Ovary (tissue), 10 donors: ENCODE measurements at places on chromosomes 12 and 14. TPM values are rescaled to one million over a fixed set of nuclear protein-coding genes. Genes with fewer than 3 reads are reported as not detected.

DNA sequence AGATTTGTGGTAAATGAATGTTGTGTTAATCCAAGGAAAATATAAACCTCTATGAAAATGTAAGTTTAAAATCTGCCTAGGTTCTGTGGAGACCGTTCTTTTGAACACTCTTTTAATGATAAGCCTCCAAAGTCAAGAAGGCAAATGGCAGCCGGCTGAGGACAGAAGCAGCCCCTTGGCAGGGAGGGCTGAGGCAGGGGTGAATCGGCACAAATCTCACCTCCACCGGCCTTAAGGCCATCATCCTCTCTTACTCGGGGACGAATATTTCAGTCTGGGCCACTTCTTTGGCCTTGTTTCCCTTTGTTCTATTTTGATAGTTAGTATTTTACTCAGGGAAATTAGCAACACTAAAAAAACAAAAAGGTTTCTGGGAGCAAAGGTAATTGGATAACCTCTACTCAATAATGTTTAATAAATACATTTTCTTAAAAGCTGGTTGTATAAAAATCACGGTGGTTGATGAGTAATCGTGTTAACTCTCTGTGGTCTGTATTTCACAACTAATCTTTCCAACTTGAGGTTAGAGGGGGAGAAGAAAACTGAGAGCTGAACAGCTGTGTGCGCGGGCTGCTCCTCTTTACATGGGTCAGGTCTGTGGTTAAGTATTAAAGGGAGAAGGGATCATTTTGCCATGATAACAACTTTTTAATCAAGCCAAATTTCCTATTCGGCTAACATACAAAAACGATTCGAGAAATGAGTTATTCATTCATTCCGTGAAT, 18.6 kb downstream of the LGMN start:
- DNase-seq, result no peak

PLCZ1 gene
- not detected for total RNA-seq

DNA sequence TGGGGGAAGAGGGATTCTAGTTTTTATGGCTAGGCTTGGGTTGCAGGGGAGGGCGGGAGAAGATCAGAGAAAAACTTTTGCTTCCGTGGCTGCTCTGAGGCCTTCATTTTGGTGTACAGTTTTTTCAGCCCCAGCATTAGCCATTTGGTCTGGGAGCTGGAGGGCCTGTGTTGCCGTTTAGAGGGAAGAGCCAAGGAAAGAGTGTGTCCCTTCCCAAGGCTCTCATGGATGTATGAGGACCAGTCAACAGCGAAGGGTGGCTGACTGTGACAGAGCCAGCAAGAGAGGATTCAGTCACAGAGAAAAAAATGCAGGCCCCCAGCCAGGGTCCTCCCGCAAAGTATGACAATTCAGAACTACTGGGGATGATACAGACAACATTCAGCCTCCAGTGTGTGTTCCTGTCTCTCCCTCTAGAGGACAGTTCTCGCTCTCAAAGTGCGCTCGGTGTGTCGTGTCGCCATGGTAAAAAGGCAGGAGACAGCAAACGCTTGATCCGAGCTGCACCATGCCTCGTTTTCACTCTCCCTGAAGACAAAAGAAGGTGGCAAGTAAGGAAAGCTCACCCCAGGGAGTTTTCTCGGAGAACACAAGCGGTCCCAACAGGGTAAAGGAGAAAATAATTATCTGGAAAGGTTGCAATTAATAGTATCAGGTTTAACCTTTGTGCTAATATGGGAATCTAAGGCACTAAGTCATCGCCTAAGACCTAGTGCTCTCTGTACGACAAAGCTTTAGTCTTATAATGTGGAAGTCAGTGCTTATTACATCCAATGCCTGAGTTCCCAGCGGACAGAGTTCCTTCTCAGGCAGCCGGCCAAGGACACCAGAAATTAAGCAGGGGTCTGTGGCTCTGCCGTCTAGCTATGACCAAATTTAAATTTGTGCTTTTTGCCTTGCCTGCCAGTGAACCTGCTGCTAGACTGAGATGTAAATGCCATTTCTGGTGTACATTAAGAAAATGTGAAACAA, 157.3 kb upstream of the PLXNC1 start:
- DNase-seq, result no peak

DNA sequence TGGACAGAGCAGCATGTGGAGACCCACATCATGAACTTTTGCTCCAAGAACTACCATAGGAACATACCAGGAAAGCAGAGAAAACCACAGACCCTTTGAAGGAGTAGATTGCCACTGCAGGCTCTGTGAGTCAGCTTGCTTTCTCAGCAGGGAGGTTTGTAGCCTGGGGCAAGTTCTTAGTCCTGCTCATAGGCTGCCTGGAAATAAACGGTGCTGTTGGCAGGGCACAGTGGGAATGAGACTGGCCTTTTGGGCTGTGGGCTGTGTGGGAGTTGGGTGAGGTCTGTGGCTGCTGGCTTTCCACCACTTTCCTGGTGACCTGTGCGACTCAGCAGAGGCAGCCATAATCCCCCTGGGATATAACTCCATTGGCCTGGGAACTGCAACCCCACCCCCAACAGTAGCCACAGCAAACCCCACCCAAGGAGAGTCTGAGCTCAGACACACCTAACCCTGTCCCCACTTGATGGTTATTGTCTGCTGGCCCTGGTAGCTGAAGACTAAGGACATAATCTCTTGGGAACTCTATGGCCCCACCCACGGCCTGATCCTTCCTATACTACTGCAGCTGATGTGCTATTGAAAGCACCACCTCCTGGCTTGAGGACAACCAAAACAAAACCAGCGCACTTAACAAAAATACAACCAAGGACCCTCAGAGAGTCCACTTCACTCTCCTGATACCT, 192.1 kb upstream of the GARIN6 start:
- DNase-seq, result no peak

- no peak for DNase-seq
These were observed 10.1 kb downstream of the TAS2R43 start for GRCh38 chr12:11081987-11082386.

RHEBL1 gene
- 0.22 TPM for total RNA-seq

MVK gene
- total RNA-seq, result 17.3 TPM

DNA sequence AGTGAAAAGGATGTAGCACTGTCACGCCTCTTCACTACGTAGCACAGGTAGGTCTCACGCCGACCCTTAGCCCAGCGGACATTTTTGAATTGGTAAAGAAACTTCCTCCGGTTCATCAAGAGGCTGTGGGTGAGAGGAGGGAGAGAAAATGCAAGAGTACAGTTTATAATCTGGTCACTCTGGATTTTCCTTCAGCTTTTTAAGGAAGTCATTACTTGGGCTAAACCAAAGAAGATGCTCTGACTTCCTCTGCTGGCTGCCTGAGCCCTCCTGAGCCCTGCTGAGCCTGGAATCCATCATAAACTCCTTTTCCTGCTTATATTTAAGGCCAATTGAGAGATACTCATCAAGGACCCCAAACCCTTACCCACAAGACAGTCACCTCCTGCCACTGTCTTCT, 5.8 kb downstream of the AICDA start:
- DNase-seq, result no peak

DENND5B gene
- total RNA-seq, result 66.5 TPM

PFKM gene
- total RNA-seq, result 118 TPM

NINJ2 gene
- total RNA-seq, result not detected

CHFR gene
- 36.4 TPM for total RNA-seq

DNA sequence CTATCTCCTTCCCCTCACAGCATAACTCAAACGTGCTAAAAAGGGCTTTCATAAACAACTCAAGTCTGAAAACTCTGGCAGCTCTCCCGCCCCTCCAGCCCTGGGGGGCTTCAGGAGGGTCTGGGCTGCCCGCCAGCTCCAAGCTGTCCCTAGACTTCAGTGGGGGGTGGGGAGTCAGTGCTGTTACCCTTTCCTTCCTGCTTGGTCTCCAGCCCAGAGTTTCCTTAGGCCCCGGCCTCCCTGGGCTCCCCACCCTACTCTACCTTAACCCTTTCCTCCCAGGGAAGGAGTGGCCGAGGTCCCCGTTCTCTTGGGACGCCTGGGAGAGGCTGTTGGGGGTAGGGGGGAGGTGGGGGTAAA, 530 bp upstream of the NYNRIN start:
- DNase-seq, result peak; percentile 75

DNA sequence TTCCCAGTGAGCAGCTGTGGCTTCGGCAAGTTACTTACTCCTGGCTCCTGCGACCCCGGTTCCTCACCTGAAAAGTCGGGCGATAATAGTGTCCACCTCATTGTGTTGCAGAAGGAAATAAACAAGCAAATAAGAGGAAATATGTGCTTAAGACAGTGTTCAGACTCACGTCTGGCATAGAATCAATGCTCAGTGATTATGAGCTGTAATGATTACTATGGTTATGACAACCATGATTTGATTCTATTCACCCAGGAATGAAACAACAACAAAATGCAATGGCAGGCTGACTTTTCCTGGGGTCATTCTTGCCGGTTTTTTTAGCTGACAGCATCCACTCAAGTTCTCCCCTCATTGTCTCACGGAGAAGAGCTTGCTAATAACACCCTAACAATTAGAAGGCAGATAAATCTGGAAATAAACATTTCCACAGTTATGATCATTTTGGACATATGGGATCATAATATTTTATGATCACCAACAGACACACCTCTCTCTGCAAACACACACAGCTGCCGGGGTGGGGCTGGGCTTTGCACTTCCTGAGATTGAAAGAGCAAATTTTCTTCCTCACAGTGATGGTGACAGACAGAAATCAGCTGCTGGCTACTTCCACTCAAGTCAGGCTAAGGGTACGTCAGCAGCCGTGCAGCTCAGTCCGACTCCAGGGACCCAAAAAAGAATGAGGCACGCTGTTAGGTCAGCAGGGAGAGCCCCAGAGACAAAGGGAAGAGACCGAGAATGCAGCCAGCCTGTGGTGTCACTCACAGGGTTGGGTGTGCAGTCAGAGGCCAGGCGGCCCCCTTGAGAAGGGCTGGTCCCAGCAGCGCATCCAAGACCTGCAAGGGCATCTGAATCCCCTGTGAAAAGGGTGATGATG, 158.0 kb downstream of the RIMBP2 start:
- no peak for DNase-seq

CLEC7A gene
- 3.6 TPM for total RNA-seq

DNA sequence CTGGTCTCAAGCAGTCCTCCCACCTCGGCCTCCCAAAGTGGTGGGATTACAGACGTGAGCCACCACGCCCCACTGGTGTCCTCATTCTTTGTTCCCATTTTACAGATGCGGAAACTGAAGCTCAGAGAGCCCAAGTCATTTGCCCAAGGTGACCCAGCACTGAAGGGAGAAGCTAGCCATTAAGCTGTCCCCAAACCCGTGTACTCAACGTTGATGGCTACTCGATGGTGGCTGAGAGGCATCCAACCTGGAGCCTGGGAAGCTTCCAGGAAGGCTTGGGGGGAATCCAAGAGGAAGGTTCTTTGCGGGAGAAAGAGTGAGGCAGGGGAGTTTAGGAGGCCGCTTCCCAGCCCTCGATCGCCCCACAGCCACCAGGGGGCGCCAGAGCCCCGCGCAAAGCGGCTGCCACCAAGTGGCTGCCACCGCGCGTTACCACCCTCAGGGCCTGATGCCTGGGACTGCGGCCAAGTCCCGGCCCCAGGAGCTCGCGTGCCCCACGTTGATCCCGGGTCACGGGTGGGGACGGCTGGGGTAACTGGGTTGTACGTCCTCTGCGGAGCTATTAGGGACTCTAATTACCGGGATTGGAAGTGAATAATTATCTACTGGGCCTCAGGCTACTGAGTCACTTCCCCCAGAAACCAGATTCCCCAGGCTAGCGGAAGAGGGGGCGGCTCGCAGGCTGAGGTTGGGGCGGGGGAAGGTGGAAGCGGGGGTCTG, 8.8 kb upstream of the SH2B3 start:
- peak; percentile 87 for DNase-seq

KCNC2 gene
- not detected for total RNA-seq

HSPB8 gene
- total RNA-seq, result 46.6 TPM

DNA sequence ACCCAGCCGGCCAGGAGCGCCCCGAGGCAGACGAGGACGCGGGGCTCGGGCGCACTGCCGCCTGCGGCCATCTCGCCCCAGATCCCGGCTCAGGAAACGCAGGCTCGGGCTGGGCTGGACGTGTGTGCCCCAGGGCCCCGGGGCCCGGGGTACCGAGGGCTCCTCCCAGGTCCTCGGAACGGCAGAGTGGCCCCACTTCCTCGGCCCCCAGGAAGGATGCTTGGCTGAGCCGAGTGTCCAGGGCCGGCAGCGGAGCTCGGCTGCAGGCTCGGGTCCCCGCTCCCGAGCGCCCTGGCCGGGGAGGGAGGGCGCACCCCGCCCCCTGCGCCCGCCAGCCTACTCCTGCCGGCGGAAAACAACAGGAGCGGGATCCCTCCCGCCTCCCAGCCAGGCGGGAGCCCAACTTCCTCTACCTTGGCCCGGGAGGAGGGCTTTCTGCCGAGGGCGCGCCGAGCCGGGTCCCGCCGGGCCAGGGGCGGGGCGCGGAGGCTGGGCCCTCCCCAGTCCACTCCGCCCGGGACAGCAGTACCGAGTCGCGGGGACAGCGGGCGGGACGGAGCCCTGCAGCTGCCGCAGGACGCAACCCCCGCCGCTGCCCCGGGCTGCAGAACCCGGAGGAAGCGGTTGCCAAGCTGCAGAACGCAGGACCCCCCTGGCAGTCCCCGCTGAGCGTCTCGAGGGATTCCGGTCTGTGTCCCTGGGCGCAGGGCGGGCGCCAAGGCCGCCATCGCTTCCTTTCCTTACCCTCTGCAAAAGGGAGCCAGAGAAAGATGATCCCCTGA, at the start of gene VSIG10:
Gene VSIG10, minus strand, starts transcription at position 411 of the 782 bp plus-strand sequence. Its CDS starts 340 bp downstream, at position 71.
- peak; percentile 80 for DNase-seq

MRPL42 gene
- 49.4 TPM for total RNA-seq

DNA sequence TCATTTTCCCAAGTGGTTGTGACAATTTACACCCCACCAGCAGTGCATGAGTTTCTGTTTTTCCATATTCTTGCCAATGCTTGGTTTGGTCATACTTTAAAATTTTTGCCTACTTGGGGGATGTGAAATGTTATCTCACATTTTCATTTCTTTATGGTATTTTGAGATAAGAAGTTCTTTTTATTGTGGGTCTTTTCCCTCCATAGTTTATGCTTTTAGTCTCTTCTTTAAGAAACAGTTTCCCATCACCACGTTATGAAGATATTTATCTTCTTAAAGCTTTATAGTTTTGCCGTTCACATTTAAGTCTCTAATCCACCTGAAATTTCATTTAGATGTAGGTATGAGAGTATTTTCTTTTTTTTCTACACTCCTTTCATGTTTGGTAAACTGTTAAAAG, 95.7 kb downstream of the PPM1A start:
- DNase-seq, result no peak

GRCh38 chr12:77609016-77609415, 221.7 kb upstream of the NAV3 start:
- no peak for DNase-seq

GLT1D1 gene
- total RNA-seq, result 0.30 TPM

ZFHX2 gene
- total RNA-seq, result 2.1 TPM

DNA sequence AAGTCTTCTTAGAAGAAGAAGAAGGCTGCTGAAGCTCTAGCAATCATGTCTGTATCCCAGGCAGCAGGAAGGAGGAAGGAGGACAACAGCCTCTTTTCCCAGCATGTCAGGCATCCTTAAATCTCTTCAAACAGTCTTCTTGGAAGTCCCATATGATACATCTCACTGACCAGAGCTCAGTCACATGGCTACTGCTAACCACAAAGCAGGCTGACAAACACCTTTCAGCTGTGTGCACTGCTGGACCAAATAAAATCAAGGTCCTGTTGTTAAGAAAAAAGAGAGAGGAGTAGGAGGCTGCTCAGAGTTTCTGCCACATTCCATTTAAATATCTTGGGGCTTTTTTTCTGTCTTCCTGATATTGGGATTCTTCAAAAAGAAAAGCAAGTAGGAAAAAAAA, 203.4 kb upstream of the PELI2 start:
- DNase-seq, result no peak
